Kidney (tissue), 22 donors: ENCODE measurements at places on chromosomes 2 and 18. TPM values are rescaled to one million over a fixed set of nuclear protein-coding genes. Genes with fewer than 3 reads are reported as not detected.

The ZNF519 gene
- 6.6 TPM for total RNA-seq

GRCh38 chr2:127498386-127498785, 27.9 kb downstream of the IWS1 start:
- no peaks in the 10 kb centered on the region for H3K27me3 ChIP-seq
- H3K36me3 ChIP-seq, result peaks cover 17% of the 10 kb centered on the region
- no peaks in the 10 kb centered on the region for H3K4me1 ChIP-seq
- H3K4me3 ChIP-seq, result no peak overlapping the region

DNA sequence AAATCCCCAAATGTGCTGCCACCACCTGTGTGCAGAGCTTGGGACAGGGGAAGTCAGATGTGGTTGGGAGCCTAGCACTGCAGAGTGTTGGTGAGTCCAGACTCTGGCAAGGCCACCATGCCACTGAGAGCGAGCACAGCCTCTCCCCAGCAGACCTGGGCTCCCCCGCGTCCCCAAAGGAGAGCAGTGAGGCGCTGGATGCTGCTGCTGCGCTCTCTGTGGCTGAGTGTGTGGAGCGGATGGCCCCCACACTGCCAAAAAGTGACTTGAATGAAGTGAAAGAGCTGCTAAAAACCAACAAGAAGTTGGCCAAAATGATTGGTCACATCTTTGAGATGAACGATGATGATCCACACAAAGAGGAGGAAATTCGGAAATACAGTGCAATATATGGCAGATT, 10.7 kb downstream of the NAB1 start:
- H3K27me3 ChIP-seq, result no peaks in the 10 kb centered on the region
- H3K36me3 ChIP-seq, result no peaks in the 10 kb centered on the region
- no peak for DNase-seq

The ADRA2B gene
- 1.4 TPM for total RNA-seq

DNA sequence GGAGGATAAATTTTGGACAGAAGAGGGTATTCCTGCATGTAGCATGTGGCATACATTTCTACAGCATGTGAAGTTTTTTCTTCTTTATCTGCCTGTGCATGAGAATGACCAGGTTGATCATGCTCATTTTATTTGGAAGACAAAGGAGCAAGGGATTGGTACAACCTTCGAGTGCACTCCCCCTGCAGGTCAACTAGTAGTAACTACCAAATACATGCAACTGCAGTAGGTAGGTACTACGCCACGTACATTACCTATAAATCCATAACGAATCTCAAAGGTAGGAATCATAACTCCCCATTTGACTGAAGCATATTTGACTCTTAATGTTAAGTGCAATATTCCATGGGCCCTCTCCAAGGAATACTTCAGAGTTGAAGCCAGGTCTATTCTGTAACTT, 763.9 kb downstream of the TSN start:
- no peaks in the 10 kb centered on the region for H3K27me3 ChIP-seq
- H3K27ac ChIP-seq, result no peak overlapping the region
- no peak for DNase-seq

DNA sequence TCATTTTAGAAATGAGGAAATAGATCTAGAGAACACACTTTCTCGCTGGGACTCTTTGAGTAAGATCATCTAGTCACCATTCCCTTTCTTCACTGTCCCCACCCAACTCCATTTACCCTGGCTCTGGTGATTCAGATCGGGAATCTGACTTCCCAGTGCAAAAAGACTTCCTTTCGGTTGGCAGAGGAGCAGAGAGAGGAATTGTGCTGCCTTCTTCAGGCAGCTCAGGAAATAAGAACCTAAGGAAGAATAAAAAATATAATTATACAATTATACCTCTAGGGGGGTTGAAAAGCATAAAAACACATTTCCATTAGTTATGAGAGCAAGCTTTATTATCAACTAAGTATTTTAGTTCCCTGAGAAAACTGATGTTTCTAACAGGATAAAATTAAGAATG, 9.3 kb upstream of the MPP4 start:
- peaks cover 4% of the 10 kb centered on the region for H3K36me3 ChIP-seq
- H3K27ac ChIP-seq, result no peak overlapping the region
- H3K4me3 ChIP-seq, result no peak overlapping the region
- no peak for DNase-seq

DNA sequence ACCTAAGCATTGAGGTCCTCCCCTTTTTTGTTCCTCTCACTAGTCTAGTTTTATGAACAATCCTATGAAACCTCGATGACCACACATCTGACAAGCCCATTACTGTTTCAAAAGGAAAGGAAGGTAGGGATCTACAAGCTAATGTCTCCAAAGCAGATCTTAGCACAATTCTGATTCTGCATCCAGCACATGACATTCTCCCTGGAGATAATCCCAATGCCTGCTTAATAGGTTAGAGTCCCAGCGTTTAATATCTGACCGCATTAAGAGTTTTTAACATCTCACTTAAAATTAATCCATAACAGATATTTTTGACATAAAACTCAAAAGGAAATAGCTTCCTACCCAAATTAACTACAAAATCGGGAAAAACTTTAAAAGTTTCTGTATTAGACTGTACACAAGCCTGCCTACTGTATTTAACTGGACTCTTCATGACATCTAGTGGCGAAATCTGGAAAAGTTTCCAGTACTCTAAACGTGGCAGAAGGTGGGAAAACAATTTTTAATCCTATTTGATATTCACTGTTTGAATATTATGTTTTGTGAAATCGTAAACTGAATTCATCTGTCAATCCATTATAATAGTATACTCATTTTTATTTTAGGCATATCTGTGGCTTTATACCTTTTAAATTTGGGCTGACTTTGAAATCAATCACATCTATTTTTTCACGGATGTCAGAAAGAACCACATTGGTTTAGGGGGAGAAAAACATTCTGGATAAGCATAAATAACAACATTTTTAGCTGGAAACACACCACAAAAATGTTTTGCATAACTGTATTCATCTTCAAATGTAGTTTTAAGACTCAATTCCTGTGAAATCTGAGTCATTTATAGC, 62.4 kb downstream of the TXNL1 start:
- no peaks in the 10 kb centered on the region for H3K27me3 ChIP-seq
- peaks cover 6% of the 10 kb centered on the region for H3K4me1 ChIP-seq
- H3K4me3 ChIP-seq, result no peak overlapping the region
- DNase-seq, result no peak
- no peaks in the 10 kb centered on the region for H3K36me3 ChIP-seq

The IL36B gene
- not detected for total RNA-seq

DNA sequence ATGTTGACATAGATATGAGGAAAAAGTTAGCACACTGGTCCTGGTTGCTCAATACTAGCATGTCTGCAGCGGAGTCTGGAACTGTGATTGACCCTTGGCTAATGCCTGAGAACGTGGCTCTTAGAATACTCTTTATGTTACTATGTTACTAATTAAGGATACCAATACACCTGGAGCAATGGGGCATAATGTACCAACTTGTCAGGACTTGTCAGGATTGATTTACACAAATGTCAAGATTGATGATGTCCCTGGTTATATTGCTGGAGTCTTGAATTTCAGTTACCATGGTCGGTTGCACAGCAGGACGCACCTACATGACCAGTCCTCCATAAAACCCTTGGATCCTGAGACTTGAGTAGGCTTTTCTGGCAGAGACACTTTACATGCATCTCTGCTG, 810.9 kb downstream of the CPS1 start:
- no peak for DNase-seq
- H3K4me1 ChIP-seq, result no peaks in the 10 kb centered on the region
- H3K27me3 ChIP-seq, result no peaks in the 10 kb centered on the region
- H3K4me3 ChIP-seq, result no peak overlapping the region

The TEKT4 gene
- 0.16 TPM for total RNA-seq

- H3K36me3 ChIP-seq, result no peaks in the 10 kb centered on the region
- no peak overlapping the region for H3K4me3 ChIP-seq
- no peak for DNase-seq
- H3K27me3 ChIP-seq, result no peaks in the 10 kb centered on the region
- H3K4me1 ChIP-seq, result no peaks in the 10 kb centered on the region
These were observed 23.9 kb upstream of the SLC66A3 start for GRCh38 chr2:11131166-11131920.

- no peaks in the 10 kb centered on the region for H3K4me1 ChIP-seq
- H3K36me3 ChIP-seq, result no peaks in the 10 kb centered on the region
- no peak within 1 kb of the TSS for H3K27ac ChIP-seq
- H3K27me3 ChIP-seq, result no peaks in the 10 kb centered on the region
- peak within 1 kb of the TSS; percentile 37 for H3K4me3 ChIP-seq
These were observed at the start of gene DAW1 for GRCh38 chr2:227871375-227871791. DAW1 (plus strand) TSS chr2:227871631; CDS start chr2:227871690, 59 bp downstream.

DNA sequence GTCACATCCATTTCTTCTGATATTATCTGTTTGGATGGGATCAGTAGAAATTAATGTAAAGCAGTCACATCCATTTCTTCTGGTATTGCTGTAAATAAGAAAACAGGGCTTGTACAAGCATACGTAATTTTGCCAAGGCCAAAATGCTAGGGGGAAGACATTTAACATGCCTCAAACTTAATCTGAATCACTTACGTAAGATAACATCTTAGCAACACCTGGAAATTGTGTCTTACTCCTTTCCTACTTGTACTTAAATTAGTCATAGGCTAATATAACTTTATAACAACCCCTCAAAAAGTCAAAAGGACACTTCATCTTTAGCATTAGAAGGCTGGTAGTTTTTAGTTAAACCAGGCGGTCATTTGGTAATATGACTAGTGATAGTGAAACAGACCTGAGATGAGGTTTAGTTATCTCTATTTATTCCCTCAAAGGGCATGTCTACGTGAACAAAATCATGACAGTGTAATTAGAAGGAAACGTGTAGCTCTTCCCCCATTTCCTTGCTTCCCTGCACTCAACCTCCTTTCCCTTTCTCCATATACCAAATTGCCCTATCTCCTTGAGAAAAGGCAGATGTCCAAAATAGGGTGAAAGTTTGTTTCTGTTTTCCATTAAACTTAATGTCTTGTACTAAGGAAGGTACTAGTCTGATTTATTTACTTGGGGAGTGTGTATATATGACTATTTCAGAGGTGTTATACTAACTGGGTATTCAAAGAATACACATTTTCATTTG, 99.3 kb upstream of the FZD5 start:
- H3K4me3 ChIP-seq, result no peak overlapping the region
- no peaks in the 10 kb centered on the region for H3K36me3 ChIP-seq
- H3K4me1 ChIP-seq, result no peaks in the 10 kb centered on the region
- no peaks in the 10 kb centered on the region for H3K27me3 ChIP-seq
- H3K27ac ChIP-seq, result no peak overlapping the region

- no peaks in the 10 kb centered on the region for H3K27me3 ChIP-seq
- no peak overlapping the region for H3K4me3 ChIP-seq
- no peaks in the 10 kb centered on the region for H3K36me3 ChIP-seq
- H3K27ac ChIP-seq, result peak overlapping the region; percentile 47
- H3K4me1 ChIP-seq, result peaks cover 18% of the 10 kb centered on the region
These were observed 7.2 kb upstream of the ITGB6 start for GRCh38 chr2:160207271-160207670.

DNA sequence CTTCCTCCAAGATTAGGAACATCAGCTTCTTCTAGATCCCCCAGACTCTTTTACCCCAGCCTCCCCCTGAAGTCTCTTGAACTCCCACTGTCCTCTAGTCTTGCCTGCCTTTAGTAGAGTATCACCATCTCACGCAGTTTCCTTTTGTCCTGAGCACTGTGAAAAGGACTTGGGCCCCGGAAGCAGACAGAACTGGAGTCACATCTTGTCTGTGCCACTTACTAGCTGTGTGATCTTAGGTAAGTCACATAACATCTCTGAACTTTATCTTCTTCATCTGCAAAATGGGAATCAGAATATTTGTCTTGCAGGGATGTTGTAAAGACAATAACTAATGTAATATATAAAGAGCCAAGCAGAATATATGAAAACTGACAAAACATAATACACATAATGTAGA, 8.4 kb upstream of the TRABD2A start:
- H3K4me3 ChIP-seq, result no peak overlapping the region
- no peaks in the 10 kb centered on the region for H3K27me3 ChIP-seq
- no peak for DNase-seq
- no peaks in the 10 kb centered on the region for H3K4me1 ChIP-seq

- H3K4me3 ChIP-seq, result peak overlapping the region; percentile 7
- no peaks in the 10 kb centered on the region for H3K27me3 ChIP-seq
- no peaks in the 10 kb centered on the region for H3K4me1 ChIP-seq
- H3K27ac ChIP-seq, result no peak overlapping the region
- DNase-seq, result peak; percentile 66
These were observed 325.6 kb upstream of the VRK2 start for GRCh38 chr2:57720728-57721627.
